Neural progenitor cell (in vitro differentiated cells): ENCODE measurements at places on chromosomes 3 and 15. TPM values are rescaled to one million over a fixed set of nuclear protein-coding genes. Genes with fewer than 3 reads are reported as not detected.

Gene ZCWPW2
- 0.60 and 0.87 TPM in 2 replicates for total RNA-seq

- H3K27me3 ChIP-seq: peaks cover 81% of the 10 kb centered on the region
- peak within 1 kb of the TSS; percentile 57 for H3K4me3 ChIP-seq
- H3K36me3 ChIP-seq: no peaks in the 10 kb centered on the region
These were observed at the start of gene PEX5L for GRCh38 chr3:180036671-180037455. PEX5L (minus strand) TSS chr3:180036937; CDS start chr3:180036599, 338 bp downstream.

DNA sequence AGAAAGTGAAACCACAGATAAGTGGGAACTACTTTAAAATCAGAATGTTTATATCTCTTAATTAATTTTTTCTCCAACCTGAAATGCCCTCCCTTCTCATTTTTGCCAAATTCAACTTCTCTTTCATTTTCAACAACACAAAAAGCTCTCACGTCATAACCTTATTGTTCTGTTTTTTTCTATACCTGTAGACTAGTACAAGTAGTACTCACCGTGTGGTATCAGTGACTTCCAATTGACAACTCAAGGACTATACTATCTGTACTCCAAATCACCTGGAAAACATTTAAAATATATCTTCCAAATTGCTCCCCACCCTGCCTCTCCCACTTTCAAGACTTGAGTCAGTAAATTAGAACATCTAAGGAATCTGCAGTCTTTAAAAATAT, 72.8 kb upstream of the ZNF280D start:
- no peaks in the 10 kb centered on the region for H3K36me3 ChIP-seq
- H3K4me3 ChIP-seq: no peak overlapping the region
- no peak overlapping the region for H3K27ac ChIP-seq
- DNase-seq: no peak
- H3K4me1 ChIP-seq: no peaks in the 10 kb centered on the region

GRCh38 chr15:78105476-78106241, 13.3 kb downstream of the SH2D7 start:
- no peak overlapping the region for H3K27ac ChIP-seq
- DNase-seq: no peak
- H3K27me3 ChIP-seq: no peaks in the 10 kb centered on the region
- no peaks in the 10 kb centered on the region for H3K4me1 ChIP-seq
- H3K4me3 ChIP-seq: no peak overlapping the region
- H3K36me3 ChIP-seq: no peaks in the 10 kb centered on the region

- H3K27ac ChIP-seq: no peak overlapping the region
- H3K4me1 ChIP-seq: peaks cover 28% of the 10 kb centered on the region
- DNase-seq: no peak
- no peaks in the 10 kb centered on the region for H3K27me3 ChIP-seq
- no peak overlapping the region for H3K4me3 ChIP-seq
- H3K36me3 ChIP-seq: no peaks in the 10 kb centered on the region
These were observed 62.4 kb downstream of the GTPBP8 start for GRCh38 chr3:113053169-113053568.

Gene PLA2G4E
- not detected in 2 replicates for total RNA-seq

Gene EOMES
- total RNA-seq: not detected in 2 replicates

Gene SLC28A1
- total RNA-seq: not detected in 2 replicates

DNA sequence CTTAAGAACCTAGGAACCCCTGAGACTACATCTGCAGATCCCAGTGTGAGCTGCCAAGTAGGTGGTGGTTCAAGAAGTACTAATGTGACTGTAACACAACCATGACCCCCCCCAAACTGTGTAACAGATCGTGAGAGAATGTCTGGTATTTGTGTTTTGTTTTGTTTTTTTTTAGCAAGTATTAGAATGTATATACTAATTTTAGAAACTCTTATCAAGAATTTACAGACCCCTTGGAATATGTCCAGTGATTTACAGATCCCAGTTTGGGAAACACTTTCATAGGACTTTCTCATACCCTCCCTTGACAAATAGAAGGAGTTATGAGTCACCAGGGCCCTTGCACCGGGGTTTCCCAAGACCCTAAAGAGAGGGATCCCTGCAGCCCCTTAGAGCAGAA, 79.8 kb downstream of the SEMA5B start:
- no peak overlapping the region for H3K27ac ChIP-seq
- peaks cover 39% of the 10 kb centered on the region for H3K27me3 ChIP-seq

Gene CHRNA7
- total RNA-seq: 8.7 and 14.0 TPM in 2 replicates

- no peaks in the 10 kb centered on the region for H3K36me3 ChIP-seq
- no peaks in the 10 kb centered on the region for H3K4me1 ChIP-seq
- peak; percentile 4 for DNase-seq
- H3K4me3 ChIP-seq: no peak overlapping the region
- H3K27ac ChIP-seq: no peak overlapping the region
These were observed 348.5 kb downstream of the PYDC2 start for GRCh38 chr3:191809326-191809949.

- H3K27ac ChIP-seq: no peak overlapping the region
- DNase-seq: no peak
- H3K27me3 ChIP-seq: no peaks in the 10 kb centered on the region
- peaks cover 4% of the 10 kb centered on the region for H3K36me3 ChIP-seq
These were observed 3.7 kb downstream of the SETMAR start for GRCh38 chr3:4306860-4307259.

Gene FAM107A
- 0.11 and 0.71 TPM in 2 replicates for total RNA-seq

Gene VPS18
- total RNA-seq: 8.0 and 22.2 TPM in 2 replicates

DNA sequence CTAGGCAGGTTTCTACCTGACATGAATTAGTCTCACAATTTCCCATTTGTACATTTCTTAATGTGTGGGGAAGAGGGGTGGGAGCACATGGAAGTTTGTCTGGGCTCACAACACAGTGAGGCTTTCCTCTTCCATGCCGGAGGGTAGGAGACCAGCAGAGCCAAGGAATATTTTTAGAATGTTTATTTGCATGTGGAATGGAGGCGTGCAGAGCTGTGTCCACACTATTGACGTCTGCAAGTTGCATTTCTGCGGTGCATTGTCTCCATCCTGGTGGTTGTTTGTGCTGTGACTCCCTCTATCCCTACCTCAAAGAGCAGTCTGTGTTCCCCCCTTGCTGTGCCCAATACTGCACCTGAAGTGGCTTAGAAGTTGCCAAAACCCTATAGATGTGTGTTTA, 103.1 kb upstream of the LRTM1 start:
- no peaks in the 10 kb centered on the region for H3K36me3 ChIP-seq
- no peak overlapping the region for H3K4me3 ChIP-seq
- no peak overlapping the region for H3K27ac ChIP-seq
- H3K4me1 ChIP-seq: no peaks in the 10 kb centered on the region
- DNase-seq: no peak

- H3K27ac ChIP-seq: no peak overlapping the region
- no peak overlapping the region for H3K4me3 ChIP-seq
- no peaks in the 10 kb centered on the region for H3K36me3 ChIP-seq
- no peaks in the 10 kb centered on the region for H3K27me3 ChIP-seq
These were observed 307.9 kb upstream of the CBLB start for GRCh38 chr3:106176734-106177133.
